ENCODE measurements at places on chromosomes 2 and 18.

DNA sequence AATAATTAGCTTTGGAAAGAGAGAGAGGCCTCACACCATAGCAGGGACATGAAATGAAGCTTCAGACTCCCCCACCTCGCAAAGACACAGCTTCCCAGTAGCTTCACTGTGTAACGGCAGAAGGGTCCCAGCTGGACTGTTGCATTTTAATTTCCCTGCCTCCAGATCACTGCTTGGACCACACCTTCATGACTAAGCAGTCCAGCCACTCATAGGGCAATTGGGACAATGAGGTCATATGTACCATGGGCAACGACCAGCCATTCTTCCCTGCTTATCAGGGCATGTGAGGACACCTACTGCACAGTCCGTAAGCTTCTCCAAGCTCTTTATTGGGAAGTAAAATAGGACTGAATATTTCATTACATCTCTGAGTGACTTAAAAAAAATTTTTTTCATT is 183.0 kb downstream of the MREG start:
- no peak for DNase-seq

DNA sequence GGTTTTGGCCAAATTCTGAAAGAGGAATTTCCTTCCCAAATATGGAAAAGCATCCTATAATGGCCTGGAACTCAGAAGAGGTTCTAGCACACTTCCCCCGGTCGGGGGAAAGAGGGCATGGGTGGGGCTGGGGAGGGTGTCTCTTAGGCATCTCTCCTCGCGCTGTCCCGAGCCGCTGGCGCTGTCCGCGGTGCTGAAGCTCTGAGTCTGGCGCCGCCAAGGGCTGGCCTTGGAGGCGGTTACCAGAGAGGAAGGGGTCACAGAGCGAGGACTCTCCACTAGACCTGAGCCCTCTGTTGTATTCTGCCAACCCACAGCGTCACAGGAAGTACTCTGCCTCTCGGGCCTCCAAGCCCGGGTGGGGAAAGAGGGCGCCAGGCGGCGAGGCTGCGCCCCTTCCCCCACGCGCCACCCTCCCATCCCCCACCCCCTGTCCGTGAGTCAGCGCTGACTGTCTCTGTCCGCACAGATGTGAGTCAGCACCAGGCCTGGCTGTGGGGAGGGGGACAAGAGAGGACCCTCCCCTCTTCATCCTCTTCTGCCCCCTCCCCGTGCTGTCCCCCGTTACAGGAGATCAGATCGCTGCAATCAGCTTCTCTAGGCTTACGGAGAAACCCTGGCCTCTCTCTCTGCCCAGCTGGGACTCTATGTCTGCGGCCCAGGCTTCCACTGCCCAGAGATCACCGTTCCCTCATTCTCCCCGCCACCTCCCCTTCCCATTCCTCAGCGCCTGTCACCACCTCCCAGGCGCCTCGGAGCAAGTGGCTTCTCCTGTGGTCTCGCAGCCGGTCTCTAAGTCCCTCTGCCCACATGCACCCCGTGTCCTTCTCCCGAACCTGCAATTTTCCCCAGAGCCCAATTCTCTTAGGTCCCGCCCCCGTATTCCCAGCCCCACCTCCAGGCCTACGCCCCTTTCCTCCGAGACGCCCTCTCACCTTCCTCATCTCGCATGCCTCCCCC is 779 bp downstream of the PTPRN start:
- peak; percentile 80 for DNase-seq

- DNase-seq, result no peak
Measured at GRCh38 chr2:149616681-149617456, 29.3 kb upstream of the MMADHC start.

DNA sequence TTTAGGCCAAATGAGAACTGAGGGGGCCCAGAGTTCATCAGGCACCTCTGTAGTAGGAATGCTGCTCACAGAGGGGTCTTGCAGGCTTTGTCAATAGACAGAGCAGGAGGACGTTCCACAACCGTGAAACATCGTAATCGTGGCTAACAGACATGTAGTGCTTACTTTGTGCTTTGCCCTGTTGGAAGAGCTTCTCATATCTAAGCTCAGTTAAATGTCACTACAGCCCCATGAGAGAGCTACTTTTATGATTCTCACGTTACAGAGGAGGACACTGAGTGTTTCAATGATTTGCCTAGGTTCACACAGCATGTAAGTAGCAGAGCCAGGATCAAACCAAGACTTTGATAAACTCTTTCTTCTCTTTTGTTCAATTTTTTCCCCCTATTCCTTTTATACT is 136.6 kb downstream of the MYCN start:
- DNase-seq, result no peak

GRCh38 chr2:177075254-177075653 is 137.3 kb upstream of the HNRNPA3 start:
- DNase-seq, result no peak

GRCh38 chr2:9780368-9781130 is 62.7 kb upstream of the TAF1B start:
- DNase-seq, result no peak

- no peak for DNase-seq
Measured at GRCh38 chr2:59276917-59277316, 1035.8 kb upstream of the FANCL start.

- no peak for DNase-seq
Measured at GRCh38 chr2:239047861-239048260, 200.0 kb downstream of the TWIST2 start.

- DNase-seq, result no peak
Measured at GRCh38 chr2:72923833-72924352, 6.6 kb downstream of the EMX1 start.

GRCh38 chr2:183868707-183869106 is 729.6 kb upstream of the ZNF804A start:
- no peak for DNase-seq

DNA sequence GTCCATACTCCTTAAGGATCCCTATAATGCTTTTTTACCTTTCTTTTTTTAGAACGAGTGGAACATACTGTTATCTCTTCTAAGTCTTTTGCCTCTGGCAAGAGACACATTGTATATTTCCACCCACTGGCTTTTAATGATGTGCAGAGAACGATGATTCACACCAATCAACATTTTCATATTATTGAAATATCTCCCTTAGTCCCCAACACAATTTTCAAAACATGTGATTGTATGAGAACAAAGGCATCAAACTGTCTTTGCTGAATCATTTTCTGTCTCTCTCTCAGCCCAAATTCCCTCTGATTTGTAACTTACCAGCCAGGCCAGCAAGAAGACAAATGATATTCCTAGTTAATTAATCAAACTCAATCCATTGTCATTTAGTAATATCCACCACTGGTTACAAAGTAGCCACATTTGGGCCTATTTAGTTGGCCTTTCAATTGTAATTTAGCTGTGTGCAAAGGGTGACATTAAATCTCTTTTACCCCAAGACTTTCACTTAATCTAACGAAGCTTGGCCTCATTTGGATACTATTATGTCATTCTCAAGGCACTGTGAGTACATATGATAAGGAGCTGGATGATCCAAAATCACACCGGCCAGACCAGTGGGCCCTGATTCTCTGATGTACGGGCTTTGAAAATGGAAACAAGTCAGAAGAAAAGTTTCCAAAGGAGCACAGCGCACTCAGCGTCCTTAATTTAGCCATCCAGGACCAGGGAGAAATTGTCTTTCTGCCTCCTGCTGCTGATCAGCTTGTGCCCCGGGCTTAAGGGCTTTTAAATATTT is 185.1 kb downstream of the SCG2 start:
- no peak for DNase-seq

DNA sequence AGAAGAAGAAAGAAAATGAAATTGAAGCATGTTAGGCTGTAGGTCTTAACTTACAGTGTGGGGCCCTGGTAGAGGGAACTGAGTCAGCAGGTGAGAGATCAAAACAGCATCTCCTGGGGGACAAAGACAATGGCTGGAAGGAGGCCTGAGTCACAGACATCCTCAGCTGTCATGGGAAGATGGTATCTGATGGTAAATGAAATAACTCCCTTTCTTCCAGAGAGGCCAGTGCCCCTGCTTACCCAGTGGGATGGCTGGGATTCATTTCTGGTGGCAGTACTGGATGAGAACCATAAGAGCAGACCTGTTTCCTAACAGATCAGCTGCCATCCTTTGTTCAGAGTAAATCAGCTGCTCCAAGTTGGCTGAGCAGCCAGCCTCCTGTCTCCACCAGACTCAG is 251.3 kb upstream of the EPAS1 start:
- DNase-seq, result peak; percentile 39

DNA sequence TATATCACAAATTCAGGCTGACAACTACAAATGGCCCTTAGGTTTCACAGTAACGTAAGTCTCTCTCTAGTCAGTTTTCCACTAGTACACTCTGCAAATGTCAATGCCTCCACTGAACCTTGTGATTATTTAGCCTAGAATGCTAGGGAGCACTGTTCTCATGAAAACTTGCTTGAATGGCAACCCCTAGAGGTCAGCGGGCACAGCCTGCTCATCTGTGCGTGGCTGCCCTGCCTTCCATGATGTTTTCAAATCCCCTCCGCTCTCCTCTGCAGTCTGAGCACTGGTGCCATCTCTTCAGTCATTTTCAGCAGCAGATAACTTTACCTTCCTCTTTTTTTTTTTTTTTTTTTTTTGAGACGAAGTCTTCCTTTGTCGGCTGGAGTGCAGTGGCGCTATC is 84.1 kb upstream of the GULP1 start:
- DNase-seq, result no peak

GRCh38 chr18:79982736-79983135 is 5.6 kb downstream of the TXNL4A start:
- peak; percentile 62 for DNase-seq

- DNase-seq, result no peak
Measured at GRCh38 chr2:237488295-237488694, 1.2 kb downstream of the MLPH start.

DNA sequence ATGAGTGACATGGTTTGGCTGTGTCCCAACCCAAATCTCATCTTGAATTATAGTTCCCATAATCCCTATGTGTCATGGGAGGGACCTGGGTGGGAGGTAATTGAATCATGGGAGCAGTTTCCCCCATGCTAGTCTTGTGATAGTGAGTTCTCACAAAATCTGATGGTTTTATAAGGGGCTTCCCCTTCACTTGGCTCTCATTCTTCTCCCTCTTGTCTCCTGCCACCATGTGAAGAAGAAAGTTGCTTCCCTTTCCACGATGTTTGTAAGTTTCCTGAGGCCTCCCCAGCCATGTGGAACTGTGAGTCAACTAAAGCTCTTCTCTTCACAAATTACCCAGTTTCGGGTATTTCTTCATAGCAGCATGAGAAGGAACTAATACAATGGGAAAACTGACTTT is 14.0 kb downstream of the DNAH7 start:
- DNase-seq, result no peak

- no peak for DNase-seq
Measured at GRCh38 chr2:219983836-219984235, 356.4 kb downstream of the SLC4A3 start.

GRCh38 chr2:230627806-230628724 is 84.6 kb upstream of the CAB39 start:
- DNase-seq, result no peak

- peak; percentile 81 for DNase-seq
Measured at GRCh38 chr2:96951125-96951654, 35.2 kb downstream of the FAM178B start.

GRCh38 chr2:170896622-170897021 is 32.4 kb upstream of the GORASP2 start:
- no peak for DNase-seq

- DNase-seq, result no peak
Measured at GRCh38 chr2:239642406-239643004, 241.7 kb upstream of the HDAC4 start.

GRCh38 chr18:47113796-47114540 is 36.3 kb downstream of the HDHD2 start:
- no peak for DNase-seq

DNA sequence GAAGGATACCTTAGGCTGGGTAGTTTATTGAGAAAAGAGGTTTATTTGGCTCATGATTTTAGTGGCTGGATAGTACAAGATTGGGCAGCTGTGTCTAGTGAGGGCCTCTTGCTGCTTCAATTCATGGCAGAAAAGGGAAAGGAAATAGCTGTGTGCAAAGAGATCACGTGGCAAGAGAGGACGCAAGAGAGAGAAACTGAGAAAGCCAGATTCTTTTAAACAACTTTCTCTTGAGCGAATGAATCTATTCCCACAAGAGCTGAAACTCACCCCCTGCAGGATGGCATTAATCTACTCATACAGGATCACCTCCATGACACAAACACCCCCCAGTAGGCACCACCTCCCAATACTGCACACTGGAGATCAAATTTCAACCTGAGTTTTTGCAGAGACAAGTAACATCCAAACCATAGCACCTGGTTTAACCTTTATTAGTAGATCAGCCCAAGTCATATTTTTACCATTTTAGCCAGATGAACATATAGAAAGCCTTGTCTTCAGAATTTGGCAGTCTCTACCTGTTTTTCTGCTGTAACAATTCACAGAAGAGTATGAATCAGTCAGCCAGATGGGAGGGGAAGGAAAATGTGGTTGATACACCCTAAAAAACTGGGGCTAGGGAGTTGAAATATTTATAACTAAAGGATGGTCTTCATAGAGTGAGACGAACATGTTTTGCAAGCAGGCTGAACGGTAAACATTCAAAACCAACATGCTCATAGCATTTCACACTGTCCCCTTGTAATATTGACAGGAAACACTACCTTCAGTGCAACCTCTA is 73.9 kb upstream of the NCKAP5 start:
- DNase-seq, result no peak

DNA sequence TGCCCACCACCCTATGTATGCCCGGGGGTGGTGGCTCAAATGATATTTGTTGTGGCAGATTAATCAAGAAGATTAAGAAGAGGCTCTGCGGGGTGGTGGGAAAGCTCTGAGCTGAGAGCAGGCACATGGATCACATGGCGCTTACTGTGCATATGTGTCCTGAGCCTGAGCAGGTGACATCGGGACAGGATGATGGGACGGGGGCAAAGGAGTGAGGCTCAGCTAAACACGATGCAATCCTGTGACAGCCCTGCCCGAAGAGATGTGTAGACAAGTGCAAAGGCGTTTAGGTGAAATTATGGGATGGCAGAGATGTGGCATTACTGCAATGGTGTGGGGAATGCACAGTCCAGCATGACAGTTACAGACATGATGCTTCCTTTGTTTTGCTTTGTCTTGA is 6.0 kb downstream of the LRRC30 start:
- no peak for DNase-seq

DNA sequence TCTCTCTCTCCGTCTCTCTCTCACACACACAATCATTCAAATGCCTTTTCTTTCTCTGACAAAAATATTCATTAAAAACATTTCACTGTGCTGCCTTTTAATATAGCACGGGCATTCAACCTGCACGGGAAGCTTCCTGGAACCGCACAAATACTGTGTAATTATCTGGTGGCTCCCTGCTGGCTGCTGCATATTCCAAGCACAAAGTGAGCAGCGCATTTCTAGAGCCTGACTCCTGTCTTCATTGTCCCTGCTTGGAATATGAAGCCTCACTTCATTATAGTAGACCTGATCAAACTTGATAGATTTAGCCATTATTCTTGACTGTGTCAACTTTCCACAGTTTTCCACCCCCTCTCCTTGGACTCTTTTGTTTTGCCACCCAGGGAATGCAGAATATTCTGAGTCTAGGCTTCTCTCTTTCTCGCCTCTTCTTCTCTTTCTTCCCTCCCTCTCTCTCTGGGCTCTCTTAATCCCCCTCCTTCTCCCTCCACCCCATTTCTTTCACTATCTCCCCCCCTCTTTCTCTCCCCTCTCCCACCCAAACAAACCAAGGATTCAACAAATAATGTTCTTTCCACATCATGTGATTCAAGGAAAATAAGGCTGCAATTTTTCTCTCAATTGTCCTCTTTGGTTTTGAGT is 672.1 kb upstream of the FANCL start:
- DNase-seq, result no peak

Data from activated naive CD4-positive, alpha-beta T cell treated with anti-CD3 and anti-CD28 coated beads for 36 hours (primary cell).